ENCODE measurements at places on chromosomes 12 and 14.

DNA sequence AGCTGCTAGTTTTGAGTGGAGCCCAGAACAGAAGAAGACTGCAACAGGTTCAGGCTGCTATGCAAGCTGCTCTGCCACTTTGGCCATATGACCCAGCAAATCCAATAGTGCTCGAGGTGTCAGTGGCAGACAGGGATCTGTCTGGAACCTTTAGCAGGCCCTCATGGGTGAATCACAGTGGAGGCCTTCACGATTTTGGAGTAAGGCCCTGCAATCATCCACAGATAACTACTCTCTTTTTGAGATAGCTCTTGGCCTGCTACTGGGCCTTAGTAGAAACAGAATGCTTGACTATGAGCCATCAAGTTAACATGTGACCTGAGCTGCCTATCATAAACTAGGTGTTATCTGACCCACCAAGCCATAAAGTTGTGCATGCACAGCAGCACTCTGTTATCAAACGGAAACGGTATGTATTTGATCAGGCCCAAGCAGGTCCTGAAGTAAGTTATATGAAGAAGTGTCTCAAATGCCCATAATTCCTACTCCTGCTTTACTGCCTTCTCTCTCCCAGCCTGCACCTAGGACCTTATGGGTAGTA is 116.9 kb upstream of the CCDC196 start:
- no peak for DNase-seq

- DNase-seq: no peak
Measured at GRCh38 chr12:24695657-24696329, 253.1 kb downstream of the BCAT1 start.

DNA sequence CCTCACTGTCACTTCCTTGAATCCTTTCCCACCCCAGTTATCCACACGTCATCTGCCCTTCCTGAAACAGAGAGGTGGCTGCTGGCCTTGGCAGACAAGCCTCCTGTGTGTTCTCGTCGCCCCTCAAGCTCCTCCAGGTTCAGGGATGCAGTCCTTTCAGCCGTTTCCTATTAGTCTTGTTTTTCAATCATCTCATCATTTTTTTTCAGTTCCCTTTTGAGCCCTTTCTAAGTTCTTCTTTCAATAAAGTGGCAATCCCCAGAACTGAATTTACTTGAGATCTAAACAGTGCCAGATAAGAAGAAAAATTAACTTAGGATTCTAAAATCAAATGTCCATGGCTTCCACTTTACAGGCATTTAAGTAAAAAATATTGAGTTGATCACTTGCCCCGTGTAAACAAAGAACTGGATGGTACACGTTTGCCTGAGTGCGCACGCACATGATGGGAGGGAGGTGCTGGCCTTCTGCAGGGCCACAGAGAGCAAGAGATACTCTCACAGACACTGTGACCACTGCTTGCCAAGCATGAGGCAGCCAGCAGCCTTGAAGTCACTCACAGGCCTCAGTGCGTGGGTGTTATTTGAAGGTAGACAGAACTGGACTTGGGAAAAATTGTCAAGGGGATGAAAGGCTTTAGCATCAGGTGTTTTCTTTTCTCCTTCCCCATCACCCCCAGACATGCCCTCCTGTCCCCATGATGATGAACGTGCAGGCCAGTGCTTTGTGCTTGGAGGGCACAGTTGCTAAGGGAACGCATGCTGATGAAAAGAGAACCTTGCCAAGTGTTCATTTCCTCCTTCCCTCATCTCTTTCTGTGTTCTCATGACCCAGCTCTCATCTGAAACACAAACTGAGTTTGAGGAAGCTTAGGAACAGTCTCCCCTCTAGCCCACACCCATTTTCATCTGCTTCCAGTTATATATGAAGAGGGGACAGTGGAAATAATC is 408.3 kb downstream of the EGLN3 start:
- no peak for DNase-seq

DNA sequence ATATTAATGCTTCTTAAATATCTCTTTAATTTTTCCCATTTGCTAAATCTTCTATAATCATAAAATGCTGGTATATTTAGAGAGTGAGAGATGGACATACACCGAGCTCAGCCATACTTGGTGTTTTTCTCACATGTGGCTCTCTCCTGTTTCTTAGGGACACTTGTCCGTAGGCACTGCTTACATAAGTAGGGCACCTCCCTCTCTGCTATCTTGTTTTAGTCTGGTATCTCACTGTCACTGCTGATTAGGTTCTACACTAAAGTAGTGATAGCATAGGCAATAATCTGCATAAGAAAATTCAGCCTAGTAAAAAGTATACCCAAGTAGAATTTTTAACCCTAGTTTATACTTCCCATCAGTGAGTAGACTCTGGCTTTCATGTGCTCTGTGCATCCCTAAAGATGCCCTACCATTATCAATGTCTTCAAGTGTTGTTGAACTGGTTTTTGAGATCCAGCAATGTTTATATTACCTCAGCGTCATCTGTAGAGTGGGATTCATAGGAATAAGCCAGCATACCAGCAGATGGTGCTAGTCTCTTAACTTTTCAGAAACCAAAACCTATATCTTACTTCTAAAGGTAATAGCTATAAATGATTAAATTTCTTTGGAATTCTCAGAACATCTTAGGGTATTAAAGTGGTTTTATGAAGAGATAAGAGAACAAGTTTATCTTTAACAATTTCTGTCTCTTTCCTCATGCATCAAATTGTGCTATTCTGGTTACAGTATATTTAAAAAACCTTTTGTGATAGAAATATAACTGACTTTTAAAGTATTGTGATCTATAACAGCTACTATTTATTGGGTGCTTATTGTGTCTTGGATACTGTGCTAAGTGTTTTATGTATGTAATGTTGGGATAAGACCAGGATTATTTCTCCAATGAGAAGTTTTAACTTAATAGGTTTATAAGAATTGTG is 32.9 kb downstream of the ARID2 start:
- DNase-seq: peak; percentile 44

DNA sequence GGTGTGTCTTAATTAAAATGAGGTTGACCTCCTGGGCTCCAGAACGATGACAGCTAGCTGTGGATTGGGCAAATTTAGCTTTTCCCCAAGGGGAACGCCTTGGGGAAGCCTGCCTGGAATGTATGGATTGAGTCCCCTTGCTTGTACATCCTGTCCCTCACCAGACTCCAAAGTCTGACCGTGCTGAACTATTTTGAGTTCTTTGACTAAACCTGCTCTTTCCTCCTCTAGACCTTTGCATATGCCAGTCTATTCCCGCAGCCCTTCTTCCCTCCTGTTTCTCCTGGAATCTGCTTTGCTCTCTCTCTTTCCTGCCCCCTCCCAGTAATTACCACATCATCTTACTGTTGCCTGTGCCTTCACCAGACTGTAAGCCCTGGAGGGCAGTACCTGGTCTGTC is 11.5 kb upstream of the KDM2B start:
- DNase-seq: no peak

GRCh38 chr12:113766879-113767878 is 198.9 kb downstream of the RBM19 start:
- peak; percentile 90 for DNase-seq

- no peak for DNase-seq
Measured at GRCh38 chr12:113326775-113327395, 8.0 kb downstream of the SLC8B1 start.
